Chondrocyte (in vitro differentiated cells): ENCODE measurements at places on chromosomes 6 and 20.

DNA sequence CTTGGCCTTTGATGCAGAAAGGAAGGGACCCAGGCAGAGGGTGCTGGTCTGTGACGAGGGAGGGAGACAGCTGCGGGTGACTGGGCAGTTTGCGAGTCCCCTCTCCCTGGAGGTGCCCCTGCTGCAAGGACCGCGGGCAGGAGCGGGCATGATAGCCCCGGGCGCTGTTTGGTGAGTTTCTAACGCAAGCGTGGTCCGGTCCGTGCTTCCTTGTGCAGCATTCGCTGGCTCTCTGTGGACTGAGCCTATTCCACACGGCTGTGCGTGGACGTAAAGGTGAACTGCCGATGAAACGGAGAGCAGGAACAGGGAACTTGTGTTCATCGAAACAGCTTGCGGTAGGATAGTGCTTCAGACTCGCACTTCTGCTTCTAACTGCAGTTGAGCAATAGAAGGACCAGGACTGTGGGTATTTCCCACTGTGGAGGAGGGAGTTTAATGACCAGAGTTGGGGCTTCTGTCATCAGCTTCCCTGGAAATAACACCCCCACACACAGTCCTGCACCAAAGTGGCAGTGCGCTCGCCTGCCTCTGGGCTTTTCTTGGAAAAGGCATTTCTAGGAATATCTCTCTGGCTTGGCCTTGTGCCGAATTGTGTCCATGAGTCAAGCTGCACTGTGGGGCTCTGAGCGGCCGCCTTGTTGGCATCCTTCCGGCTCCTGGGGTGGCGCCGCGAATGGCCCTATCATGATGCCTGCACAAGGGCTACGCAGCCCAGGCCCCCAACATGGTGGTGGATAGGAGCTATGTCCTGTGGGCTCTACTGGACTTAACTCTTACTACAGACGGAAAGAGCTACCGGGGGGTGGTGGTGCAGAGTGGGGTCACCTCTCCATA is 48.9 kb downstream of the DUSP22 start:
- H3K4me3 ChIP-seq: no peak overlapping the region
- H3K36me3 ChIP-seq: peaks cover 5% of the 10 kb centered on the region
- H3K4me1 ChIP-seq: peaks cover 4% of the 10 kb centered on the region
- H3K27ac ChIP-seq: no peak overlapping the region
- no peak for DNase-seq

GRCh38 chr6:102942206-102942605 is 1548.7 kb downstream of the GRIK2 start:
- H3K4me3 ChIP-seq: no peak overlapping the region
- H3K27me3 ChIP-seq: peaks cover 1% of the 10 kb centered on the region
- DNase-seq: no peak
- H3K27ac ChIP-seq: no peak overlapping the region
- H3K4me1 ChIP-seq: no peaks in the 10 kb centered on the region

GRCh38 chr6:101296169-101296960 is 97.1 kb upstream of the GRIK2 start:
- H3K27me3 ChIP-seq: no peaks in the 10 kb centered on the region
- H3K4me3 ChIP-seq: no peak overlapping the region
- no peaks in the 10 kb centered on the region for H3K4me1 ChIP-seq
- H3K27ac ChIP-seq: no peak overlapping the region
- DNase-seq: no peak

DNA sequence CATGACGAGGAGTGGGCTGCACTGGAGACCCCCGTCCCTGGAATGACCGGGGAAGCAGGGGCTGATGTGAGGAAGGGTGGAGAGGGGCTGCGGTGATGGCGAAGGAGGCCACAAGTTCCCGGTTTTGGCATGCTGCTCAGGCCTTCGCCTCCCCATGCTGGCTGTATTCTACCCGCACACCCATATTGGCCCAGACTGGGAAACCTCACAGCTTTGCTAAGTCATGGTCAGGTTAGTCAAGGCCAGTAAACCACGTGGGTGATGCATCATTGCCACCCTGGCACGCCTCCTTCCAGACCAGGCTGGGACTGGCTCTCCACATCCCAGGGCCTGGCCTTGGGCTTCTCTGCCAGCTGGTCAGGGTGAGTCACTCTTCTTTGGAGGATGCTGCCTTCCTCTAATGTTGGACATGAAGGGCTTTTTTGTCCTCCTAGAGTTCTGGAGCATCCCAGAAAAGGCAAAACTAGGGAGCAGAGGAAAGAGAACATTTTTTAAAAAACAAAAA is 53.8 kb downstream of the PCNA start:
- H3K4me1 ChIP-seq: peaks cover 8% of the 10 kb centered on the region
- no peak for DNase-seq
- no peak overlapping the region for H3K4me3 ChIP-seq
- no peaks in the 10 kb centered on the region for H3K36me3 ChIP-seq
- H3K27me3 ChIP-seq: no peaks in the 10 kb centered on the region

- no peak overlapping the region for H3K4me3 ChIP-seq
- peaks cover 5% of the 10 kb centered on the region for H3K36me3 ChIP-seq
- peaks cover 3% of the 10 kb centered on the region for H3K4me1 ChIP-seq
- DNase-seq: no peak
These were observed 18.1 kb upstream of the NOX3 start for GRCh38 chr6:155473741-155474140.

GRCh38 chr6:9647599-9647998 is 767.3 kb downstream of the TFAP2A start:
- H3K27me3 ChIP-seq: no peaks in the 10 kb centered on the region
- H3K27ac ChIP-seq: no peak overlapping the region
- no peak overlapping the region for H3K4me3 ChIP-seq

- H3K27ac ChIP-seq: no peak overlapping the region
- DNase-seq: no peak
- H3K4me1 ChIP-seq: peaks cover 12% of the 10 kb centered on the region
- H3K4me3 ChIP-seq: no peak overlapping the region
- peaks cover 3% of the 10 kb centered on the region for H3K36me3 ChIP-seq
- H3K27me3 ChIP-seq: no peaks in the 10 kb centered on the region
These were observed 129.5 kb downstream of the FOXC1 start for GRCh38 chr6:1739220-1739619.

DNA sequence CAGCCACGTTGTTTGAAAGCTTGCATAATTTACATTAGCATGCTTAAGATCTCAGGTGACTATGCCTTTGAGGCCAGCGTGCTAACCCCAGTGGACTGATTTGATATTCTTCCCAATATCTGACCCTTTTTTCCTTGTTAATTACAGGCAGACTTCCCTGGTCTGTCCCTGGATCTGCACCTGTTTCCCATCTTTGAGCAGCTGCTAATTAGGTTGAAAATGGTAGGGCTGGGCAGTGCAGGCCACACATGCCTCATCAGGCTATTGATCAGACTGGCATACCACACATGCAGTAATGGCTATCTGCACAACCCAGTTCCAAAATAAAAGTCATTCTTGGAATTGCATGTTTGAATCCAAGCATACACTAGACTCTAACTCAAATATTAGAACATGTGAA is 164.3 kb upstream of the TFAP2D start:
- H3K36me3 ChIP-seq: no peaks in the 10 kb centered on the region
- H3K27ac ChIP-seq: no peak overlapping the region
- H3K27me3 ChIP-seq: peaks cover 7% of the 10 kb centered on the region
- H3K4me3 ChIP-seq: no peak overlapping the region
- no peaks in the 10 kb centered on the region for H3K4me1 ChIP-seq

DNA sequence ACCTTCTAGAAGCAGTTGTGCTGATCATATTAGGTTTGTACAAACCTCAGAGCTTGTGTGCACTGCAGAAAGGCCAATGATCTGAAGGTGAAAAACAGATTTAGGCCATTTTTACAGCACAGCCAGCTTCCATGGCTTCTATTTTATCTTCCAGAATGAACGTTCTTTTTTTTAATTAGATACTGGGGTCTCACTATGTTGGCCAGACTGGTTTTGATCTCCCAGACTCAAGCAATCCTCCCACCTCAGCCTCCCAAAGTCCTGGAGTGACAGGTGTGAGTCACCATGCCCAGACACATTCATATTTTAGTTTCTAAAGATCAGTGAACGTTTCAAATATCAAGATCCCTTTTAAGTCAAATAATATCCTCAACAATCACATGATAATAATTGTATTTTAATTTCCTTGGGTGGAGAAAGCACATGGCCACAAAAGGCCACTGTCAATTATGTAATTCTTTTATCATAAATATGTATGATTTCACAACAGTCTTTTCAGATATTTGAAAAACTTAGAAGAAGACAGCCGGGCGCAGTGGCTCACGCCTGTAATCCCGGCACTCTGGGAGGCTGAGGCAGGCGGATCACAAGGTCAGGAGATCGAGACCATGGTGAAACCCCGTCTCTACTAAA is 326.7 kb upstream of the JARID2 start:
- DNase-seq: no peak
- no peaks in the 10 kb centered on the region for H3K36me3 ChIP-seq
- H3K27me3 ChIP-seq: peaks cover 1% of the 10 kb centered on the region
- no peak overlapping the region for H3K4me3 ChIP-seq

- no peak overlapping the region for H3K27ac ChIP-seq
- H3K27me3 ChIP-seq: no peaks in the 10 kb centered on the region
- H3K36me3 ChIP-seq: peaks cover 6% of the 10 kb centered on the region
- DNase-seq: no peak
These were observed 74.6 kb upstream of the XRN2 start for GRCh38 chr20:21228511-21228910.

DNA sequence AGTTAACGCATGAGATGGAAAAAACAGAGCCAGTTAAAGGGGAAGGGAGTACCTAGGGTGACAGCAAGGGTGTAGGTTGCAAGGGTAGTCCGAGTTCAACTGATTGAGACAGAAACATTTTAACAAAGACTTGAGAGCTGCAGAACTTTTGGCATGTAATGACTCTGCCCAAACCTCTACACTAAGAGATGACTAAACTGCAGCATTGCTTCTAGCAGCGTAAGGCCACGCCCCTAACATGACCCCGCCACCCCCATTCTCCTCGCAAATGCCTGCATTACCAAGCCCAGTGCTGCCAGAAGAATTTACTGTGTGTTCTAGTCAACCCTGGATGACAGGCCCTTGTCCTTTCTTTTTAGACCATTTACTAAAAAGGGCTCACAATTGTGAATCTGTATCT is 6.3 kb upstream of the HINT3 start:
- H3K4me3 ChIP-seq: no peak overlapping the region
- no peaks in the 10 kb centered on the region for H3K36me3 ChIP-seq
- no peaks in the 10 kb centered on the region for H3K27me3 ChIP-seq
- no peak for DNase-seq

DNA sequence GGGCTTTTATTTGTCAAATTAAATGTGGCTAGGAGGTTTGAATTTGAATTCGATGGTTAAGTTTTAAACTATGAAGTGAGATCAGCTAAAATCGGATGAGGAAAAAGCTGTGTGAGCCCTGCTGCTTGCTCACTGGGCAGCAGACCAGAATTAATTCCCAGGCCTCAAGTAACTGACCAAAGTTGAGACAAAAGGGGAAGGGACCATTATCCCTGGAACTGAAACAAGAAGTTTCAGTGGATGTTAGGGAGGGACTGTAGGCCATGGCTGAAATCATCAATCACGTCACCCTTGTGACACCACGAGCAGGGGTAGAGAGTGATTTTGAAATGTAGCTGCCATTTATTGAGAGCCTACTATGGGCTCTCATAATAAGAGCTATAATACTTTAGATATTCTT is 7.0 kb upstream of the PRSS35 start:
- no peak for DNase-seq
- no peaks in the 10 kb centered on the region for H3K36me3 ChIP-seq
- no peak overlapping the region for H3K27ac ChIP-seq
